ENCODE measurements at places on chromosomes 3 and 15.

- no peak for DNase-seq
Observed at GRCh38 chr15:66599536-66600239, 33.9 kb upstream of the LCTL start.

- no peak for DNase-seq
Observed at GRCh38 chr15:40925863-40926658, 3.1 kb upstream of the DLL4 start.

DNA sequence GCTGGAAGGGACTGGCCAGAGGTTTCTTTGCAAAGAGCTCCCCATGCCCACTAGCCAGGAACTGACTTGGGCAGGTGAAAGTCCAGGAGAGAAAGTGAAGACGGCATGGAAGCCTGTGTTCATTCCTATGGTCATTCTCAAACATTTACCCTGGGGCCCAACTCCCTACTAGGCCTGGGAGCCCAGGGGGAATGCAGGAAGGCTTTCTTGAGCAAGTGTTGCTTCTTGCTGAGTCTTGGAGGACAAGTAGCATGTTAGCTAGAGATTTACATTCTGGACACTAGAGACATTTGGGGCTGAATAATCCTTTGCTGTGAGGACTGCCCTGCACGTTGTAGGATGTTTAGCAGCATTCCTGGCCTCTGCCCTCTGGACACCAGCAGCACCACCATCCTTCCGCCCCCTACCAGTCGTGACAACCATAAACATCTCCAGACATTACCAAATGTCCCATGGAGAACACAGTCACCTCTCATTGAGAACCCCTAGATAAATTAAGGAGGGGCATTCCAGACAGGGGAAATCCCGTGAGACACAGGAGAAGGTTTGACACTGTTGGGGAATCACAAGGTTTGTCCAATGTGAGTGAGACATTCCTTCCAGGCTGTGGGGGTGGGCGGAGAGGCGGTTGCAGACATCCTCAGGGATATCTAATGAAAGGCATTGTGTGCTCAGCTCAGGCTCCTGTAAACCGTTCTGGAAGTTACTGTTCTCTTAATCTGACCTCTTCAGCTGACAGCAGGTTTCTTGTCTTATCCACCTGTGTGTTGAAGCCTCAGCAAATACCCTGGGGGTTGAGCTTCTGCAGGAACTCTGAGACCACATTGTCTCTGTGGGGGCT lies 236.2 kb downstream of the TLE3 start:
- DNase-seq: no peak

GRCh38 chr15:60095711-60096110 lies 91.6 kb downstream of the FOXB1 start:
- no peak for DNase-seq

- no peak for DNase-seq
Observed at GRCh38 chr15:62163397-62164013, 1.6 kb downstream of the C2CD4B start.

DNA sequence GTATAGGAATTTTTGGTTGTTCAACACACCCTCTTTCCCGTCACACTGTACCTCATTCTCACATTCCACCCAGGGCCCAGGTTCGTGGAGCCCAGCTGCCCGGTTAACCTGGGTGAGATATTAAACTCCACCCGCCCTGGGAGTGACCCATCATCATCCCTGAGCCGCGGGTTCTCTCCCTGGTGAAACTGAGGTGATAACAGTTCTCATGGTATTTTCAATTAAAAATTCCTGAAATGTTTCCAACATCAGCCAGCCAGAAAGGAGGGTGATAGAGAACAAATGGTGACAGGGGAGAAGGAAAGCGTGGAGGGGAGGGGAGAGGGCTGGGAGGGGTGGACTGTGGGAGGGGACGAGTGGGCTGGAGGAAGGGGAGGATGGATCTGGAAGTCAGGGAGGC lies 148.8 kb downstream of the ALDH1A2 start:
- DNase-seq: no peak

DNA sequence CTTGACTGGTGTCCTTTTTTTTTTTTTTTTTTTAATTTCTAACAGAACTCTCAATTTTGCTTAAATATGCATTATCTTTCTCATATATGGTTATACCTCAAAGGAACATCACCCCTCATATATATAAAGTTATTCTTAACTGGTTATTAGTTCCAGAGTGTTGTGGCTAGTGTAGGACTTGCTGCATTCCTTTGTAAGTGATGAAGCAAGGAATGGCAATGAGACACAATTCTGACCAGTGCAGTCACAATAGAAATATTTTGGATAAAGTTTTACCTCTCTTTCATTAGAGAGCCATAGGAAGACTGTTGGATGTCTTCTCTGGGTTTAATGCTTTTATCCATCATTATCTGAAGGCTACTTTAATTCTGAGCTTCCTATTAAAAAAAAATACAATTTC lies 75.5 kb upstream of the CBLB start:
- no peak for DNase-seq

GRCh38 chr3:141556034-141556433 lies 69.2 kb downstream of the RASA2 start:
- no peak for DNase-seq

DNA sequence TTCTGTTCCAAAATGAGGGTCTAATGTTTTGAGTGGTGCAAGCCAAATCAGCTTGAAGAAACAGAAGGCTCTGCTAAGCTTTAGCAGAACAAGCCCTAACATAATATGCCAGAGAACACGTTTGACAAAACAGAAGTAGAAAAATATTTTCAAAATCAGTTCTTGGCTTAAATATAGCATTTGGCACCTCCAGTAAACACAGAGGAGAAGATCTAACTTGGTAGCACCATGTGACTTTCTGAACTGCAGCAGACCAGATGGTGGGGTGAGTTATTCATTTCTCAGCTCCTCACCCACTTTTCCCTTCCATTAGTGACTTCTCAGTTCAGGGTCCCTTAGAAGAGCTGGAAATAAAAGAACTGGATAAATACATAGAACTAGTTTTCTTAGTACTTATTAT lies 395.8 kb downstream of the MAGI1 start:
- DNase-seq: no peak

DNA sequence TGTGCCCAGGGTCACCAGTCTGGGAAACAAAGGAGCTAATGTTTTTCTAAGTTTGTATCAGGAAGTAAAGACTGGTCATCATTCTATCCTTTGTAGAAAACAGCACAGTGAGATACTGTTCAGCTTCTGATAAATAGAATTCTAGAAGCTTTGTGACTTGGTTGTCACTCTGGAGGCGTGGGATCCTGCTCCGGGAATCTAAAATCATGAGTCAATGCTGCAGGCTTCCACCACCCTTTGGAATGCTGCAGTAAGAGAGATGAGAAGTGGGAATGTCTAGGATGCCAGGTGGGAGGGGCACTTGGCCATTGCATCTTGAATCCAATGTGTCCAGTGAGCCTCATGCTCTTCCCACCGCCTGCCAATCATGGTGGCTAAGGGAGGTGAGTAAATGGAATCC lies 40.9 kb downstream of the SAMMSON start:
- no peak for DNase-seq

DNA sequence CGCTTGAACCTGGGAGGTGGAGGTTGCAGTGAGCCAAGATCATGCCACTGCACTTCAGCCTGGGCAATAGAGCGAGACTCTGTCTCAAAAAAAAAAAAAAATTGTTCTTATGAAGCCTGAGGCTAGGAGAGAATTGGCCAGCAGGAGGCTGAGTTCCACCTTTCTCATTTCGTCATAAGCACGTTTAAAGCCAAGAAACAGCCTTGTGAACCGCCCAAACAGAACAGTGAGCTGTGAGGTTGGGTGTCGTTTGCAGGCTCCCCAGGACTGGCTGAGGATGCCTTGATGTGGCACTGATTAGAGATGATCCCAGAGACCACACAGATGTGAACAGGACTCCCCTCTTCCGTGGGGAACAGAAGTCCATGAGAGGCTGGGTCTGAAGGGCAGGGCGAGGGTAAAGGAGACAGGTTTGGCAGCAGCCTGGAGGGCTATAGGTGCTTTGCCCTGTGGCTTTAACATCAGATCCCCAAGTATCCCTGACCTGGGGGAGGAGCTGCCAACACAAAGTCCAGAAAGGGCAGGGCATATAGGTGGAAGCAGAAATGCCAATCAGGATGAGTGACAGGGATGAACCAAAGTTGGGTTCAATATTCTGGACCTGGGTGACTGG lies 52.9 kb downstream of the CLEC3B start:
- DNase-seq: no peak

DNA sequence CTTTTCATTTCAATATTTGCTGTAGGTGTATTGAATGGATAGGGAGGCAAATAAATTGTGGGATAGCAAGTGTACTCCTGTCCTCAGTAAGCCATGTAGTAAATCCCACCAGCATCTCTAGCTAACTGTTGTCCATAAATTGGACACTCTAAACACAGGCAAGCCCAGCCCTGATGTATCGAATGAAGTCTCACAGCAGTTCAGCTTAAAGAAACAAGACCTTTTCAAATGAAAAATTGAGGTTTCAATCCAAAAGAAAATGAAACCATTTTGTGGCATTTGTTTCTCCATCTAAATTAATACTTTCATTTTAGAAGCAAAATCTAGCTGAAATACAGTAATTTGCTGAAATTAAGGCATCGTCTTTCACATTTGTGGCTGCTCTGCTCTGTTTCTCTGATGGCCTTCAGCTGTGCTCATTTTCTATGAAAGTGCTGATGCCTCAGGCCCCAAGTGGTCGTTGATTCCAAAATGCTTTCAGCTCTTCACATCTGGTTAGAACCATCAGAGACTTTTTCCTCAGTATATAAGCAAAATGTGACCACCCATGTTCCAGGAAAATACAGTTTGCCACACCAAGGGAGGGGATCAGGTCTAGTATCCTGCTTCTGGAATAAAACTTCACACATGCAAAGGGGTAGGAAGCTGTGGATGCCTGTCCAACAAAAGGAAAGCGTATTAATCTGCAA lies 245.0 kb downstream of the ZMAT3 start:
- no peak for DNase-seq

DNA sequence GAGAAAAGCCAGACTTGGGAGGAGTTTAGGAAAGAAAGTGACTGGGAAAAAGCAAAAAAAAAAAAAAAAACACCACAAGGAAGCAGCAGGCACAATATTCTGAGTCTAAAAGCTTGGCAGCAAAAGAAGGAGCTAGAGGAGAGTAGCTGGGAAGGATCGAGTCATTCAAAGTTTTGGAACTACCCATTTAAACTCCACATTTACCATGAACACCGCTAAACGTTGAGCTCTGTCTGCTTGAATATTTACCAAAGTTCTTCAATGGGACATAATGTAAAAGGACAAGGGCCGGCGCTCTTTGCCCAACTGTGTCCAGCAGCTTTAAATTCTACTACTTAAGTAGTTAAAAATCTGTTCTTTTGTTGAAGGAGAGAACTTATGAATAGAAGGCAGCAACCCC lies 481.9 kb downstream of the FOXP1 start:
- no peak for DNase-seq

GRCh38 chr3:66383998-66384745 lies 116.7 kb downstream of the LRIG1 start:
- no peak for DNase-seq

- no peak for DNase-seq
Observed at GRCh38 chr15:50496692-50497091, 49.8 kb downstream of the USP50 start.

- DNase-seq: no peak
Observed at GRCh38 chr3:10437995-10438901, 67.1 kb downstream of the ATP2B2 start.

DNA sequence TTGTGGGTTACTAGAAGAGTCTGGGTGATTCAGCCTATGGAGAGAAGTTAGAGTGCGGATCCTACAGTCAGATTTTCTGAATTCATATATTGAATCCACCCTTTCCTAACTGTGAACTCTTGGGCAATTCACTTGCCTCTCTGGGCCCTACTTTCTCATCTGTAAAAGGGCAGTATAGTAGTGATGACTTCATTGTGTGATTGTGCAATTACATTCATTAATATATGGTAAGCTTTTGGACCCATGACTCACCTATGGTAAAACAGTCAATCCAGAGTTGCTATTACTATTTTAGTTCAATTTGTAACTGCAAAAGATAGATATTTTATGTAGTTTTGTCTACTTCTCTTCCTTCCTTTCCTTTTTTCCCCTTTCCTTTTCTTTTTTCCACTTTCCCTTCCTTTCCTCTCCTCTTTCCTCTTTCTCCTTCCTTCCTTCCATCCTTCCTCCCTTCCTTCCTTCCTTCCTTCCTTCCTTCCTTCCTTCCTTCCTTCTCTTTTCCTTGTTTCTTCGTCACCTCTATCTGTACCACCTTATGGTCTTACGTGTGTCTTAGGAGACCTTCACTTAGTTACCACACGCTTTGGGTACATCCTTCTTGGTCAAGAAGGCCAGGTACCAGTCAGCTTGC lies 37.0 kb downstream of the GMNC start:
- DNase-seq: no peak

GRCh38 chr3:106251160-106251892 lies 382.5 kb upstream of the CBLB start:
- no peak for DNase-seq

- no peak for DNase-seq
Observed at GRCh38 chr3:56189536-56189935, 278.7 kb downstream of the ERC2 start.

GRCh38 chr3:112561484-112561733 lies 353 bp downstream of the ATG3 start:
- peak; percentile 75 for DNase-seq

GRCh38 chr3:33884701-33885100 lies 86.3 kb downstream of the PDCD6IP start:
- no peak for DNase-seq

GRCh38 chr15:40038275-40038637 lies 725 bp downstream of the SRP14 start:
- no peak for DNase-seq

GRCh38 chr3:126476166-126477060 lies 722 bp upstream of the ZXDC start:
- no peak for DNase-seq

DNA sequence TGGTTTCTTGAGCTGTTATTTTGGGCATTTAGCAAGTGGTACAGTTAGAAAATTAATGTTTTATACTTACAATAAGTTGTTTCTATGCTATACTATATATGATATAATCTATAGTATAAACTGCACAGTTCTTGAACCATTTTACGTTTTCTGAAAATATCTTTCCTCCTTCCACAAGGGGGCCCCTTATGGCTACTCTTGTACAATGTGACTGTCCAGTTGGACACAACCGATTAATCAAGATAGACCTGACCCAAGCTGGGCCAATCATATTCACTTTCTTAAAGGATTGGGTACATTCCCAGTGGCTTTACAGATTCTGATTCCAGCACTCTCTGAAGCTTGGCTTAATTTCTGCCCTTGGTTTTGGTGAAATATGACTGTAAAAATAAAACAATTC lies 953.4 kb downstream of the AGBL1 start:
- no peak for DNase-seq

GRCh38 chr15:99006904-99007495 lies 592 bp downstream of the PGPEP1L start:
- DNase-seq: no peak

DNA sequence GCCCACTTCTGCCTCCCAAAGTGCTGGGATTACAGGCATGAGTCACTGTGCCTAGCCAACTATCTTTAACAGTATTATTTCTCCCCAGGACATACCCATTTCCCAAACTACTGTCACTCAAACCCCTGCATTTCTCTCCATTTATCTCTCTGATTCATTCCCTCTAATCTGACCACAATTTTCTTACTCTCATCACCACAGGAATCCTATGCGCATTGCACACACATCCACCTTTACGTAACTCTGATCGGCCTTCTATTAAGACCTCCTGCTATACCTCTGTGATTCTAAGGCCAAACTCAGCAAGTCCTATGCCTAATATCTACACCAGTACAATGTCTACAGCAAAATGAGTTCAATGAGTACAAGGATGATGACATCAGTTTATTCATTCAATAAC lies 235.0 kb downstream of the ULK4 start:
- DNase-seq: no peak

Measured in T-helper 9 cell (primary cell).